ENCODE measurements at places on chromosomes 4 and X. TPM values are rescaled to one million over a fixed set of nuclear protein-coding genes. Genes with fewer than 3 reads are reported as not detected.

Gene OFD1
- polyA plus RNA-seq: 6.6 TPM

Gene TCEAL9
- 15.7 TPM for polyA plus RNA-seq

Gene POF1B
- polyA plus RNA-seq: not detected

Gene FGD1
- 5.6 TPM for polyA plus RNA-seq

Gene PNCK
- 0.28 TPM for polyA plus RNA-seq

Gene FAM156A
- 27.6 TPM for polyA plus RNA-seq

Gene SLC10A4
- 0.09 TPM for polyA plus RNA-seq

Gene SLC38A5
- 5.3 TPM for polyA plus RNA-seq

Gene TLR2
- 0.05 TPM for polyA plus RNA-seq

Gene AFP
- 0.23 TPM for polyA plus RNA-seq

Gene YTHDC1
- 21.6 TPM for polyA plus RNA-seq

Gene MAGED4
- 13.1 TPM for polyA plus RNA-seq

Gene FRAS1
- 3.2 TPM for polyA plus RNA-seq

Gene TNIP3
- 0.20 TPM for polyA plus RNA-seq

Gene LGI2
- polyA plus RNA-seq: 0.01 TPM

Data from BJ (cell line).